Activated CD4-positive, CD25-positive, alpha-beta regulatory T cell treated with anti-CD3 and anti-CD28 coated beads, Interleukin-2, amount 50 U/mL, for 16 hours (primary cell): ENCODE measurements at places on chromosomes 3 and 15.

DNA sequence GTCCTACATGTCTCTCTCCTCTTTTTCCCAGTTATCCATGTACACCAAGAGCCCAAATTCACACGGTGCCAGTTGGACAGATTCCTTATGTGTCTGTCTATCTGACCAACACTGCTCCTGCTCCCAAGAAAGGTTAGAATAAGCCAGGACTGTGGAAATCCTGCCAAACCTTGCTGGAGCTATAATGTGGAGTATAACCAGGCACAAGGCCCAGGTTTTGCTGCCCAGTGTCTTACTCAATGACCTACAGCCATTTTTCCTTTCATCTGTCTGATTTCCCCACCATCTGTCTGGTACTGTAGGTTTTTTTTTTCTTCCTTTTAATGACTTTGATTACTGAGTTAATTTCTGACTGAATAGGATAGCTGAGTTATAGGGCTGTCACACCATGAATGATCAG, 26.5 kb upstream of the MINDY4B start:
- no peak for DNase-seq

- DNase-seq: no peak
These were observed 34.4 kb downstream of the PAQR9 start for GRCh38 chr3:142929109-142929508.

DNA sequence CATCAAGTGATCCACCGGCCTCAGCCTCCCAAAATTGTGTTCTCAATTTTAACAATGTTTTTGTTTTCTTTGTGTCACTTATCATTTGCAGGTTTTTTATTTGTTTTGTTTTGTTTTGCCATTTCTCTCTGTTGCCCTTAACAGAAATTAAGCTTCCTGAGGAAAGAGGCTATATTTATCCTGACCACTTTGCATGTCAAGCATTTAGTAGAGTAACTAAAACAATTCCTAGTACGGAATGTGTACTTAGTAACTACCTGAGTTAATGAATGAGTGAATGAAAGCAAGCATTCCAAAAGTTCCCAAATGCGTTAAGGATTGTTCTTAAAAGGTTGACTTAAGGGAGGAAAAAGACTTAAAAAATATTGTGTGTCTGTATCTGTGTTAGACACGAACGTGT, 193.1 kb downstream of the GBE1 start:
- no peak for DNase-seq

DNA sequence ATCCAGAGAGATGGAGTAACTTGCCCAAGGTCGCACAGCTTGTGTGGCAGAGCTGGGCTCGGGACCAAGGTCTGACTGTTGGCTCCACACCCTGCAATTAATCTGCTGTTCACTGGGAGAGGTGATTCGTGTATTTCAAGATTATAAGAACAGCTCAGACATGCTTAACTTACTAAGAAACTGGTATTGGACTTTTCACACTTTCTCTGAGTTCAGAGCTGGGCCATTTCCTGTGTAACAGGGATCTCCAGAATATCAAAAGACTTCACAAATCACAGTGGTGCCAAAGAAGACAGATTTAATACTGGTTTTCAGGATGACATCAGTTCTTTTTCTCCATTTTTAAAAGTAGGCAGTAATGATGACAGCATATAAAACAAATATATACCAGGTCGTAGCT, 156.8 kb upstream of the UBE2E1 start:
- no peak for DNase-seq

DNA sequence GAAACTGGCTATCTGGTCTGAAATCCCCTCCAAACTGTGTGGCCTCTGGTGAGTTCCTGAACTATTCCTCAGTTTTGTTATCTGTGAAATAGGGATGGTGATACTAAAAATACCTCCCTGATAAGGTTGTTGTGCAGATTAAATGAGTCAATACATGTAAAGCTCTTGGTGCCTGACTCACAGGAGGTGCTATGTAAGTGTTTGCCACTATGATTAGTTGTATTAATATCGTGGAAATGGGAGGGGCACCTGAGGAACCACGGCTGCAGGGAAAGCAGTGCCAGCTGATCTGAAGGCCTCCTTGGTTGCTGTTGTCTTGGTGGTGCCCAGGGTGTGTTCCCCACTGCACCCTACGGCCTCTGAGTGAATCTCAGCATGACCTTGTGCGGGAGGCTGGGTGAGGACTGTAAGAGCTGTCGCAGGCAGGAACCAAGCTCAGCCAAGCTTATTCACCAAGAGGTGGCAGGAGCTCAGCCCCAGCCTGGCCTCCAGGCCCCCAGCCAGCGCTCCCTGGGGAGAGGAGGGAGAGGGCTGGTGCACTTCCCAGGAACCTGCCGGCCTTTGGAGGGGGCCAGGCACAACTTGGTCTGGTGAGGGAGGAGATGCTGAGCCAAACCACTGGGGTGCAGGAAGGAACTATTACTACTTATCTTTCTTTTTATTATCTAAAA, 44.8 kb upstream of the CCDC174 start:
- no peak for DNase-seq

- no peak for DNase-seq
These were observed 11.7 kb upstream of the LYZL4 start for GRCh38 chr3:42421818-42422796.

GRCh38 chr15:67506775-67507747, 13.9 kb upstream of the C15orf61 start:
- no peak for DNase-seq

DNA sequence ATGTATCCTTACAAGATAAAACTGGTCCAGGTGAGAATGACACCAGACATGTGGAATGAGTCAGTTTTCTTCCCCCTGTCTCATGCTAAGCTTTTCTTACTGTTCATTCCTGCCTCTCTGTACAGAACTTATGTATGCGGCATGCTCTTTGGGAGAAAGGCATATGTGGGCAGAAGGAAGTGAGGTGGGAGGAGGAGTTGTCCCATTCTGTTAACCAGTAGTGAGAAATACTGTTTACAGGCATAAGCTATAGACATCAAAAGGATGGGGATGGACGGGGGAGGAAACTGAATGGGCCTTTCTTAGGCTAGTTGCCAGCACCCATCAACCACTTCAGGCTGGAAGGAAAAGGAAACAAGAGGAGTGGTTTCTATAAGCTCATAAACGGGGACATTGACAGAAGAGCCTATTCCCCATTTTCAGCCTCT, 143.6 kb upstream of the BHLHE40 start:
- no peak for DNase-seq

GRCh38 chr3:127114337-127115070, 78.4 kb upstream of the PRR23E start:
- DNase-seq: no peak

DNA sequence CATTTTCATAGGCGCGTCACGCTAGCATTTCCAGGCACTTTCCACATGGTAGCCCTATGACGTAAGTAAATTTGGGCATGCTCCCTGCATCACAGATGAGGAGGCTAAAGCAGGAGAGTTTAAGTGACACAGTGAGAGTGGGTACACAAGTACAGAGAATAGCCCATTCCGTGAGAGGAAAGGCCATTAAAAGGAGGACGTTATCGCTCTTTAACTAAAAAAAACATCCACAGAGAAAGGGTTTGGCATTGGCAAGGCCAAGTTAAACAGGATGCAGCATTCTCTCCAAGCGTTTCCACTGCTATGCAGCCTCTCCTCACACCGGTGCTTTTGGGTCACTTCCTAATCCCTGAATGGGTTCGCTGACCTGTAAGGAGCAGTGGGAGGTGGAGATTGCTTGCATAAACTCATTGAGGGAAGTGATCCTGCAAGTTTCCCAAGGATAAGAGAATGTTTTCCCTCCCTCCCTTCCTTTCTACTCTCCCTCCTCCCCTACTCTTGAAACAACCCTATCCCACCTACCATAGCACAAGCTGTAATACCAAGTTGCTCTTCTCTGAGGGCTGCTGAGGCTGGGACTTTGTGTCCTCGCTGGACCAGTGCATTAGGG, 147.7 kb downstream of the VGLL4 start:
- no peak for DNase-seq

- no peak for DNase-seq
These were observed 32.1 kb downstream of the KY start for GRCh38 chr3:134618478-134619300.

GRCh38 chr15:68333775-68334470, 56.4 kb downstream of the FEM1B start:
- no peak for DNase-seq

- DNase-seq: no peak
These were observed 98.4 kb downstream of the FSIP1 start for GRCh38 chr15:39684233-39684632.

DNA sequence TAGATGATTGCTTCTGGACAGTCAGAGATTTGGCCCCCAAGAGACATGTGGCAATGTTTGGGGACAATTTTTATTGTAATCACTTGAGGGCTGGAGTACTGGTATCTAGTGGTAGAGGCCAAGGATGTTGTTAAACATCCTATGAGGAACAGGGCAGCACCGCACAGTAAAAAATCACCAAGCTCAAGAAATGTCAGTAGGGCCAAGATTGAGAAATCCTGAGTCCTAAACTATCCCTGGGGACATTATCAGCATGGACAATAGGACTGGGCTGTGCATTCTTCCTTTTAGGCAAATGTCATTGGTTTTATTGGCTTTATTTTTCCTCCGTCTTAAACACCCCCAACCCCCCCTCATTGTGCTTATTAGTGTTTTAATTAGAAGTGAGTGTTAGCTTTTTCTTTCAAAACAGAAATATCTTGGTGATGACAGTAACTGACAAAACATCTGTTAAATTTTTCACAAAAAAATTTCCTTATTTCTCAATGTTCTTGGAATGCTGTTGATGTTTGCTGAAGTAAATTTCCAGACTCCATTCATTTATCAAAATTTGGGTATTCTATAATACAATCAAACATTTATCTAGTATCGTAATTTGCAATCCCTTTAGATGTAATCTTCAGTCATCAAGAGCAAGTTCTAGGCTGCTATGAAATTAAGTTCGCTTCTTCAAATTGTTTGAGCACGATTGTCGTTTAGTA, 944.4 kb downstream of the VGLL3 start:
- DNase-seq: no peak

DNA sequence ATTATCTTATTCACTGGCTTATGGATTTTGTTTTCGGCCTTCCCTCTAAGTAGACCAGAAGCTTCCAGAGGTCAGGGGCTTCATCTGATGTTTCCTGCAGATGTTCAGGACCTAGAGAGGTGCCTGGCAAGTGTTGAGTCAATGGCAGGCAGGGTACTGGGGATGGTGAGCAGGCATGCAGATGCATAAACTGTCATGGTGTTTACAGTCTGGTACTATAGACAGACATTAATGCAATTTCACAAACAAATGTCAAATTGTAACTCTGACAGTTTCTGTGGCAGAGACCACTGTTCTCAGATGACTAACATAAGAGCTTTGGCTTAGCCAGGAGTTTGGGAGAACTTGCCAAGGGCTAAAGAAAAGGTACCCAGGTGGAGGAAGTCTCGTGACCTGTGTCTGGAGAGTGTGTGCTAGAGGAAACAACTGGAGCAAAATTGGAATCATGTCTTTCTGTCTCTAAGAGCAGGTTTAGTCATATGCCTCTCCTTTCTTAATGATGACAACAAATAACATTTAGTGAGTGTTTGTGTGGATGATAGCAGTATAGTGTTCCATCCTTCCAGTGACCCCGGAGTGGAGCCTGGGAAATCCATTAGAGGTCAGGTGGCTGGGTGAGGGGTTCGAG, 53.7 kb upstream of the TRAK1 start:
- DNase-seq: no peak

DNA sequence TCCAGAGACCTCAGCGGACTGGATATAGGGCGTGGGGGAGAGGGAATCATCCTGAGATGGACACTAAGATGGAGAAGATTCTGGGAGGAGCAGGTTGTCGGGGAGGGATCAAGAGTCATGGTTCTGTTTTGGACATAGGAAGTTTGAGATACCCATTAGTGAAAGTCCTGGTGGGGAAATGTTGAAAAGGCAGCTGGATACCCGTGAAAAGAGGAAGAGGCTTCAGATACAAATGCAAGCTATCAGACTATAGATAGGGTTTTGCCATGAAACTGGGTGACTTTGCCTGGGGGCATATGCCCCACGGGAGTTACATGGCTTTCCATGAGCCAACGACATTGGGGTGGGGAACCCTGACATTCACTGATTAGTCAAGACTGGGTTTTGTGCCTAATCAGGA, 1.1 kb upstream of the GPR62 start:
- no peak for DNase-seq

- no peak for DNase-seq
These were observed 92.0 kb downstream of the GABRG3 start for GRCh38 chr15:27062951-27063350.

GRCh38 chr15:43899928-43900327, 73.1 kb downstream of the WDR76 start:
- no peak for DNase-seq

GRCh38 chr3:133455960-133456359, 56.1 kb downstream of the BFSP2 start:
- no peak for DNase-seq

DNA sequence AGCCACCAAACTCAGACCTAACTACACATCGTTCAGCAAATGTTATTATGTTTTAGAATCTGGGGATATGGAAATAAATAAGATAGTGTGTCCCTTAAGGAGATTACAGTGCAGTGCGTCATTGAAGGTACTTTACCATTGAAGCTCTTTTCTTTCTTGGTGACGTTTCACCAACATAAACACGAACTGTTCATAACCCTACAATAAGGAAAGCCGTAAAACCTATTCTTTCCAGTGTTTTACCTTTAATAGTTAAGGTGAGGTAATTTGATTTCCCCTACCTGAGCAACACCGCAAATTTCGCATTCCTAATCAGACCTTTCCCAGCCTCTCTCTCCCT, 826 bp downstream of the CCDC66 start:
- DNase-seq: no peak

- DNase-seq: no peak
These were observed 120.1 kb upstream of the THBS1 start for GRCh38 chr15:39460748-39461147.

- no peak for DNase-seq
These were observed 40.8 kb upstream of the KLF13 start for GRCh38 chr15:31285772-31286261.

DNA sequence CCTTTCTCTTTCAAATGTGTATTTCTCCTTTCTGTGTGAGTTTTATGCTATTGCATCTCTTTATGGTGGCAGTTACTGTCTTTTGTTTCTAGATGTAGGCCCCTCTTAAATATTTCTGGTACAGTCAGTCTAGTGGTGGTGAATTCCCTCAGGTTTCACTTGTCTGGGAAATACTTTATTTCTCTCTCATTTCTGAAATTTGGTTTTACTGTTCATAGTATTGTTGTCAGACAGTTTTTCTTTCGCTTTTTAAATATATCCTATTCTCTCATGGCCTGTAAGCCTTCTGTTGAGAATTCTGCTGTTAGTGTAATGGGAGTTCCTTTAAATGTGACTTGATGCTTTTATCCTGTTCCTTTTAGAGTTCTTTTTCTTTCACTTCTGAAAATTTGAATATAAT, 874.0 kb downstream of the PLOD2 start:
- no peak for DNase-seq

- peak; percentile 38 for DNase-seq
These were observed 25.0 kb downstream of the CRYGS start for GRCh38 chr3:186519021-186519658.

- DNase-seq: no peak
These were observed 25.3 kb upstream of the ARHGEF26 start for GRCh38 chr3:154095832-154096421.

DNA sequence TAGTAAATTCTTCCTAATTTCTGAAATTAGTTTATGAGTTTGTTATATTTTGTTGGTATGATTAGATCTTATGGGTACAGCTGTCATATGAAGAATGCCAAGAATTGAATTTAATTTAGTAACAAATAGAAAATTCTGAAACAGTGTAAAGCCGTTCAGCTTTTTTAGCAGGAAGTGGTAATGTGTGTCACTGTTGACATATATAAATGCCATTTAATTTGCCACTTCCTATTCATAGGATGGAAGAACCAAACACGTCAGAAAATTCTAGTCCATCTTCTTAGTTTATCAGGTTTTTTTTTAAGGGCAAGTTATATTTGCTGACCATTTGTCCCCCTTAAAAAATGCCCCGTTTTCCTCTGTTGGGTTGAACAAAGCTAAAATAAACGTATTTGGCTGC, 43.0 kb downstream of the RAB8B start:
- no peak for DNase-seq
